Activated B cell treated with CpG ODN at 0.5 μM for 24 hours (primary cell): ENCODE measurements at places on chromosomes 7 and 10. TPM values are rescaled to one million over a fixed set of nuclear protein-coding genes. Genes with fewer than 3 reads are reported as not detected.

DNA sequence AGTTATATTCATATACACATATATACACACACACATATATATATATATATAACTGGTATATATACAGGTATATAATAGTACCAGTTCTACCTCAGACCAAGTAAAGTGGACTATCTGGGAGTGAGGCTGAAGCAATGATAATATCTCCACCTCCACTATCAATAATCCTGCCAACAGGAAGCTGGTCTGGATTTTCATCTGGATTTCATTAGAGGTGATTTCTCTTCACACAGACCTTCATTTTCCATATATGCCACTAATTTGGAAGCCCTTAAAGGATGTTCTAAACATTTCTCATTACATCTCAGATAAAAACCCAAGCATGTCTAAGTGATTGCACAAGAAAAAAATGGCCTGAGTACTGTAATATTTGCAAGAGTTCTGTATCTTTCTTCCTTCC, 1.7 kb upstream of the SLC35B4 start:
- no peak for DNase-seq

DNA sequence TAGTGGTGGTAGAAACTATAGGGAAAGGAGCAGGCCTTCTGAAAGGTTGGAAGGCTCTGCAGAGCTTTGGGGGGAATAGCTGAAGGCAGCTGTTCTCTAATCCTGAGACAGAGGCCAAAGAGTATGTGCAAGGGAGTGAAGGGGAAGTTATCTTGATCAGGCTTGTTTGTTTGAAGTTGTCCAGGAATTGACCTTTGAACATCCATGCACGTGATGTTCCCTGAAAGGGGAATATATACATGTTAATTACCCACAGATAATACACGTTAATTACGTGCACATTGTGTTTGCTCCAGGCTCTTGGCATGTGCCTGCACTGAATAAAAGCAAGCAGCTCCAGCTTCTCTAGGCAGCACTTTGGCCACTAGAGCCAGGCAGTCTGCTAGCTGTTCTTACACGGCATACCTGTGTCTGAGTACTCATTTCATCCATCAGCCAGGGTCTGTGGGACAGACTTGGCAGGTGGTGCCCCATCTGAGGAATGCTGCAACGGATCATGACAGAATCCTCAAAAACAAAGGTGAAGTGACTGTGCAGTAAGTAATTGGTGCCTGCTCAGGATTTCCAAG, 18.0 kb upstream of the STARD3NL start:
- no peak for DNase-seq

- no peak for DNase-seq
Measured at GRCh38 chr10:31920538-31920937, 8.1 kb downstream of the ARHGAP12 start.

The MCM10 gene
- 3.7 and 4.6 TPM in 2 replicates for total RNA-seq

DNA sequence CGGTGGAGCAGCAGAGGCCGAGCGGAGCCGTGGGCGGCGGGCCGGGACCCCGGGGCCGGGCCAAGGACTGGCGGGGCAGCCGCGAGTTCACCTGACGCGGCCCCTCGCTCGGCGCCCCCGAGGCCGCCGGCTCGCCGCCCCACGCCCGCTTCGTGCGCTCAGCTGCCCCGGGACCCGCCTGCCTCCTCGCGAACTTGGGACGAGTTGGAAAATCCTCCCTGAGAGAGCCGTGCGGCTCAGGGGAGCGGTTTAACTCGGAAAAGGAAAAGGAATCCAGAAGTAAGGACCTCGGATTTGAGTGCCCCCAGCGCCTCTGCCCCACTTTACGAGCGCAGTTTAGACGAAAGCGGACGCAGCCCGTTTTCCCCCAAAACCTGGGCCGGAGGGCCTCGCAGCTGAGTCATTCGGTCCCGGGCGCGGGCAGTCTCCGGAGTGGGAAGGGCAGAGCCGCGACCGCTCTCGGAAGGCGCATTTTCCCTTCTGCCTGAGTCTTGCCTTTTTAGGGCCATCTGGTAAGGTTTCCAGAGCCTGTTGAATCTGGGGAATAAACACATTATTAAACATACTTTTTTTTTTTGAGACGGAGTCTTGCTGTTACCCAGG, 744 bp downstream of the CREM start:
- DNase-seq: no peak

GRCh38 chr10:131260452-131261211, 50.9 kb downstream of the TCERG1L start:
- no peak for DNase-seq

GRCh38 chr10:85666102-85666501, 700.5 kb downstream of the GRID1 start:
- no peak for DNase-seq

DNA sequence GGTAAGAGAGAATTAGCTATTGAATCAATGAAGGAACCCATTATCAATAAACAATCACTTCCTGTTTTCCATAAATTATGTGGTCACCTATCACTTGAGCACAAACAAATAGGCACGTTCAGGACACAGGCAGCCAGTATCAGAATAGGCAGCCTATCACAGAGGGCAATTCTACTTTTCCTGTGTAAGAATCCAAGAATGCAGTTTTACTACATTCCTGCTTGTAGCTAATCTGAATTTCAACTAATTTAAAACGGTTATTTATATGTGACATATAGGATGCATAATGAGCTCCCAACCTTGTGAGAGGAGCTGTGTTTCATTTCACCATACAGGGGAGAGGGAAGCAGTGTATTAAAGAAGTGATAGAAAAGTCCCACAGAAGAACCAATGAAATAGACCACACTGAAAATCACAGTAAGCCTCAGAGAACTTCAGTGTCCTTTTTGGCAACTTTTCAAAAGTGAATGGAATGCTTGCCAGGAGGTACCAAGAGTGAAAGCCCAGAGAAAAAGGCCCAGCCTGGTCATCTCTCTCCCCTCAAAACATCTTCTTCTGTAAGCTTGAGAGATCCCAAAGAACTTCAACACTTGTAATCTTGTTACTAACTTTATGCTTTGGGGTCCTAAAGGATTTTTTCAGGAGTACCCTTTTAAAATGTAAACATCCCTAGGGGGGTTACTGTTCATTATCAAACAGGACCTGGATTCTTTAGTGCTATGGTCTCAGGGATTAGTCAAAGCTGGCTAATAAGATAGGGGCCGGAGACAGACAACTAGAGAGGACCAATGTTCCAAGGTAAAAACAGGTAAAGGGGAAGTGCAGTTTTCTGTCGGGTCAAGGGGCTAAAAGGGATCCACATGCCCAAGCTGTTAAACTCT, 1.3 kb downstream of the IMMP2L start:
- DNase-seq: no peak

The HBP1 gene
- total RNA-seq: 53.6 and 59.9 TPM in 2 replicates

DNA sequence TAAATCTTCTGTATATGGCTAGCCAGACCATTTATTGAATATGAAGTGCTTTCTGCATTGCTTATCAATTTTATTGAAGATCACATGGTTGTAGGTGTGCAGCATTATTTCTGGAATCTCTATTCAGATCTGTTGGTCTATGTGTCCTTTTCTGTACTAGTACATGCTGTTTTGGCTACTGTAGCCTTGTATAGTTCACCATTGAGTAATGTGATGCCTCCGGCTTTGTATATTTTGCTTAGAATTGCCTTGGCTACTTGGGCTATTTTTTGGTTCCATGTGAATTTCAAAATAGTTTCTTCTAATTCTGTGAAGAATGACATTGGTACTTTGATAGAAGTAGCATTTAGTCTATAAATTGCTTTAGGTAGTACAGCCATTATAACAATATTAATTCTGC, 1187.2 kb downstream of the XPNPEP1 start:
- DNase-seq: no peak

The JAZF1 gene
- 49.5 and 54.8 TPM in 2 replicates for total RNA-seq

The GIMAP7 gene
- total RNA-seq: 0.39 TPM in 1 of 2 replicates, not detected in the other

- DNase-seq: no peak
Measured at GRCh38 chr10:108204528-108205305, 1040.2 kb upstream of the SORCS1 start.

The DYDC1 gene
- not detected in 2 replicates for total RNA-seq

DNA sequence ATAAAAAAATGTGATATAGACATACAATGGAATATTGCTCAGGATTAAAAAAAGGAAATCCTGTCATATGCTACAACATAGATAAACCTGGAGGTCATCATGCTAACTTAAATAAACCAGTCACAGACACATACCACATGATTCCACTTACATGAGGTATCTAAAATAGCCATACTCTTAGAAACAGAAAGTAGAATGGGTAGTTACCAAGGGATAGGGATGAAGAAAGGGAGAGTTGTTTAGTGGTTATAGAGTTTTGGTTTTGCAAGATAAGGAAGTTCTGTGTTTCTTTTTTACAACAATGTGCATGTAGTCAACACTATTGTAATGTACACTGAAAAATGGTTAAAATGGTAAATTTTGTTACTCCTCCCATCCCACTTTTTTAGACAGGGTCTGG, 30.5 kb downstream of the BICC1 start:
- DNase-seq: no peak

- DNase-seq: no peak
Measured at GRCh38 chr10:21174715-21175495, 277.8 kb upstream of the NEBL start.

The CDH23 gene
- 0.17 and 0.29 TPM in 2 replicates for total RNA-seq

GRCh38 chr10:100728928-100729861, 16.2 kb upstream of the PAX2 start:
- no peak for DNase-seq

DNA sequence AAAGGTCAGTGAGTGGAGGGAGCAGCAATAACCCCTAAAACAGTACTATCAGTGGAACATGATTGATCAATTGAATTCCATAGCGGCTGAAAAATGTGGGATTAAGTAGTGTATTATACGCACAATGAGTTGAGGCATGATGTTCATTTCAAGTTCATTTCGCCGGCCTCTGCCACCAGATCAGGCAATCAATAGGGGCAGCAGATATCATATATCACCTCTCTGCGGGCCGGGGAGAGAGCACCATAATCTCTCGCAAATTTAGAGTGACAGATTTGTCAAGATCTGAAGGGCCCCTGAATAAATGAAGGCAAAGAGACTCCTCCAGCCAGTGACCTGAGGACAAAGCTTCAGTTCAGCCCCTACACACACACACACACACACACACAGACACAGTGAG, 58.5 kb downstream of the PAX2 start:
- no peak for DNase-seq

GRCh38 chr10:99429517-99430095, 818 bp downstream of the GOT1 start:
- DNase-seq: no peak

GRCh38 chr7:33444511-33444910, 315.1 kb downstream of the BBS9 start:
- DNase-seq: no peak

DNA sequence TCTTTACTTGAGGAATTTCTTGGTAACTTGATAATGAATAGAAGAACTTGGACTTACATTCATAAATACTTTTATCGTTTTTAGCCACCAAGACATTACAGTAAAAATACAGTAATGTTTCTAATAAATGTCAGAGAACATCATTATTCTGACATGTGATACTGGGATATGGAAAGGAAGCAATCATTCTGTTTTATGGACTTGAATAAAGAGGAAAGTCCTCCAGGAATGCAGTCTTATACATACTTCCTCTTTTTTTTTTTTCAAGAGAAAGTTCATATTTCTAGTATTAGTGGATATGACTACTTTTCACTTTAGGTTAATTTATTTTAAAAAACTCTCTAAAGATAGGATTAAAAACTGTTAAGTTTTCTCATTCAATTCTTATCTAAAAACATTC, 220.0 kb upstream of the SEMA3C start:
- no peak for DNase-seq

The TEX47 gene
- total RNA-seq: not detected in 2 replicates

DNA sequence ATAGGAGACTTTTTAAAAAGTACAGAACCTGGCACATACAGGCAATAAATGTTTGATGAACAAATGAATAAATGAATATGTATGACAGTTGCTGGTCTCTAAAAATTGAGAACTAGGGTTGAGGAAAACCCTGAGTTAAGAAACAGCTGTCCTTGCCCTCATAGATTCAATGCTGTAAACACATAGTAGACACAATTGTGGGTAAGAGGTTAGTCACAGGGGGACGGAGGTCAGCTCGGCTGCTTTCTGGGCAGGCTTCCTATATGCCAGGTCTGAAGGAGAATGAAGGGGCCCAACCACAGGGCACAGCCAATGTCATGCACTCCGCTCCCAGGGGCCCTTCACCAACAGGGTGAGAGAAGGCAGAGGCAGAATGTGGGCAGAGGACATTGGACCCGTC, 143.3 kb upstream of the RSU1 start:
- no peak for DNase-seq

The SEC23IP gene
- total RNA-seq: 73.8 and 79.9 TPM in 2 replicates

The PTER gene
- total RNA-seq: 14.9 and 15.0 TPM in 2 replicates

The STOX1 gene
- 0.10 and 0.16 TPM in 2 replicates for total RNA-seq

The HYAL4 gene
- not detected in 2 replicates for total RNA-seq

- no peak for DNase-seq
Measured at GRCh38 chr10:102113261-102113955, 6.8 kb downstream of the LDB1 start.

DNA sequence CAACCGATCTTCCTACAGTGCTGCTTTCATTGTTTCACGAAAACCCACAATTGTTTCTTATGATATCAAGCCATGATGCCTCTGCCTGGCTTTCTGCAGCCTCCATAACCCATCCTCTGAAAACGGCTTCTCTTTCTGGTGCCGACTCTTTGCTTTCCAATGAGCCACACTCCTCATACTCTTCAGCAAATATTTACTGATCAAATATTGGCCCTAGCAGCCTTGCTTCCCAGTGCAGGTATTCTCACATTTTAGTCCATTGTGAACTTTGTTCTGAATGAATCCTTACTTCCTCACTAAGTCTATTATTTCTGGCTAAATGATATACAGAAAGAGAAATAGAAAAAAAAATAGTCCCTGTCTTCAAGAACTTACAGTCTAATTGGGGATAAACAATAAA, 35.5 kb downstream of the LAMB1 start:
- DNase-seq: no peak
